ENCODE measurements at places on chromosomes 7 and 10. TPM values are rescaled to one million over a fixed set of nuclear protein-coding genes. Genes with fewer than 3 reads are reported as not detected.
A peak's percentile ranks its signal among the peaks of the same experiment; 100 is the strongest.

DNA sequence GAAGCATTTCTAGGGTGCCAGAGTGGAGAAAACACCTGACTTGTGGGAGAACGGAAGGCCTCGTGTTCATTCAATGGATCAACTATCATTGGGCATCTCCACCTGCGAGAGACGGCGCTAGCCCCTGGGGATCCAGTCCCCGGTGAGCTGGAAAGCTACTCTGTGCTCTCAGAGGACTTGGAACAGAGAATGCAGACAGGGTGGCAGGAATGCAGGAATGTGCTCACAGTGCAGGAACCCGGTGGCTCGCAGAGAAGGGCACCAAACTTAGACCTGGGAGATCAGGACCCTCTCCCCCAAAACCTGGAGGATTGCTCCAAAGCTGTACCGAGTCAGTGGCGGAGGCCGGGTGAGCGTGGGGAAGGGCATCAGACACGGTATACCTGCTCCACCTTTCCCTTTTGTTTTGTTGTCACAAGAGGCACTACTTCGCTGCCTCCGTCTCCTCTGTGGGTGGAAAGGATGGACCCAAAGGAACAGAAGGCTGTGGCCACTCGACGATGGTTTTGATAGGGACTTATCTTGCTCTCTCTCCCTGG lies 569.0 kb upstream of the C7orf33 start:
- DNase-seq, result no peak

DNA sequence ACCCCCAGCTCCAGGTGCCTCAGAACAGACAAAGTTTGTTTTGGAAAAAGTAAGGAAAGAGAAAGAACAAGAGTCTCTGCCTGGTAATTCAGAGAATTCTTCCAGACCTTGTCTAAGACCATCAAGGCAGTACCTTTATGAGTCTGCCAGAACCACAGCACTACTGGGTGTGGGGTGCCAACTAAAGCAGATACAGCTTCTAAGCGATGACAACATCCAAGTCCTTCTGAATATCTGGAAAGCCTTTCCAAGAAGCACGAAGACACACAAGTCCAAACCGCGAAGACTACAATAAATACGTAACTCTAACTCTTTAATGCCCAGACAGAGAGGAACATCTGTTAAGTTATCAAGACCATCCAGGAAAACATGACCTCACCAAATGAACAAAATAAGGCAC lies 94.3 kb downstream of the SIRT1 start:
- DNase-seq, result no peak

- no peak for DNase-seq
These were observed 41.5 kb upstream of the ST7 start for GRCh38 chr7:116911801-116912200.

DNA sequence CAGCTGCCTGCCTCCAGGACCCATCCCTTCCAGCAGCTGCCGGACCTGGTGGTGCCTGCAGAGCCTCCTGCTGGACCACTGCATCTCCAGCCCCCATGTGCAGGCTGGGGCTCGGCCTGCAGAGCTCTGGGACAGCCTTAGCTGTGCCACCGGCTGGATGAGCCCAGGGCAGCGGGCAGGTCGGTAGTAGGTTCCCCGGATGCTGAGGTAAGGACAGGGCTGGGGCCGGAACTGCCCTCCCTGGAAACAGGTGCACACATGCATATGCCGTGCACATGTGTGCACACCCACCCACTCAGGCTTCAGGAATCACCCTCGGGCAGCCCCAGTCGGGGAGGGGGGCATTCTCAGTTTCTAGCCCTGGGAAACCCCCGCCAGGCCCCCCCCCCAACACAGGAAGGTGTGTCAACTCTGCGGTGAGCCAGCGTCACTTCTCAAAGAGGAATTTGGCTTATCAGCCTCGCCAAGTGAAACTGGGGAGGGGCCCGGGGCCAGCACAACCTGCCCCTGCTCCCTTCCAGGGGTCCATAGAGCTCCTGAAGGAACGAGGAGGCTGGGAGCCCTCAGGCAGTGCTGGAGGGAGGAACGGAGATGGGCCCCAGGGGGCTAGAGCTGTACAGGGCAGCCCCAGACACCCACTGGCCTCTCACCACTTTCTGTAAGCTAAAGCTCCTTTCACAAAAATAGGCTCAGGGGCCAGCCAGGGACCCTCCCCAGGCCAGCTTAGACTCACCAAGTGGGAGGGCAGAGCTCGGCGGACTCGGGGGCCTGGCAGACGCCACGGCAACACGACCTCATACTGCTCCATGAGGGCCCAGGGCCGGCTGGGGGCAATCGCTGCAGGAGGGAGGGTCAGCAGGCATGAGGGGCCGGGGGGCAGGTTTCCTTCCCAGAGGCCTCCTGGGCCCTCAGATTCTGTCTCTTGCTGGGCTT lies 1.7 kb downstream of the ADAM8 start:
- no peak for DNase-seq

- DNase-seq, result peak; percentile 59
These were observed 37.4 kb upstream of the DUSP5 start for GRCh38 chr10:110460111-110460809.

GRCh38 chr10:78684947-78685346 lies 383.8 kb upstream of the ZMIZ1 start:
- DNase-seq, result no peak

FGFR2 gene
- total RNA-seq, result 12.9 TPM

GTF2IRD1 gene
- total RNA-seq, result 11.6 TPM

ZNF365 gene
- 0.27 TPM for total RNA-seq

NKX2-3 gene
- 12.2 TPM for total RNA-seq

GNAI1 gene
- total RNA-seq, result 13.3 TPM

Data from Peyer's patch (tissue), 4 donors.